ENCODE measurements at places on chromosomes 5 and 9.

GRCh38 chr9:33858423-33858822 is 41.5 kb downstream of the UBE2R2 start:
- no peak for DNase-seq

GRCh38 chr9:125375820-125376219 is 114.2 kb downstream of the GAPVD1 start:
- no peak for DNase-seq

DNA sequence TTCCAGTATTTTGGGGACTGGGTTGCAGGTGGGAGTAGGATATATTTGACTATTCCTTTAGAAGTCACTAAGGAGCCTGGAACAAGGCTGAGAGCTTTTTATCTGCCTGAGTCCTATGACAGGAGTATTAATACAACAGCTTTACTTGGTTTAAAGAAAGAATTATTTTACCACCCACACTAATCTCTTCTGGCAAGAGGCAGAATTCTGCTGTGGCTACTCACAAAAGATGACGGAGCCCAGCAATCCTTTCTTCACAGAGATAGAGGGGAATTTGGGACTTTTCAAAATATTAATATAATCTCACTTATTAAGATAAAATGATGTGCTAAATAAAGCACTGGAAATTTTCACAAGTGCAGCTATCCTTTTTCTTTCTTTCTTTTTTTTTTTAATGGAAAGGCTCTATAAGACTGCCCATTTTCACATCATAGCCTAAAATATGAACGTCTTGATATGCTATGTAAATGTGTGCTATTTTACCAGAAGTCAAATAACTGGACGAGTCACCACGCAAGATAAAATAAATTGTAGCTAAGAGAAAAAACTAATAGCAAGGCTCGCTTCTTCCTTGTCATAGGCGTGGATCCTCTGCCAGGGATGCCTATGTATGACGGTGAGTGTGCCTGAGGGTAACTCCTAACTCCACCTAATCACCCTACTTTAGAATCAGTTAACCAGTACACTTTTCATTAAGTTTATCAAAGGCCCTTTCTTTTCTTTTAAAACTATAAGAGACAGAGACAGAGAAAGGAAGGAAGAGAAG is 76.3 kb downstream of the ZNF608 start:
- DNase-seq, result no peak

- no peak for DNase-seq
Observed at GRCh38 chr5:125713109-125713805, 710.0 kb upstream of the GRAMD2B start.

- no peak for DNase-seq
Observed at GRCh38 chr5:98556712-98557111, 216.8 kb upstream of the RGMB start.

DNA sequence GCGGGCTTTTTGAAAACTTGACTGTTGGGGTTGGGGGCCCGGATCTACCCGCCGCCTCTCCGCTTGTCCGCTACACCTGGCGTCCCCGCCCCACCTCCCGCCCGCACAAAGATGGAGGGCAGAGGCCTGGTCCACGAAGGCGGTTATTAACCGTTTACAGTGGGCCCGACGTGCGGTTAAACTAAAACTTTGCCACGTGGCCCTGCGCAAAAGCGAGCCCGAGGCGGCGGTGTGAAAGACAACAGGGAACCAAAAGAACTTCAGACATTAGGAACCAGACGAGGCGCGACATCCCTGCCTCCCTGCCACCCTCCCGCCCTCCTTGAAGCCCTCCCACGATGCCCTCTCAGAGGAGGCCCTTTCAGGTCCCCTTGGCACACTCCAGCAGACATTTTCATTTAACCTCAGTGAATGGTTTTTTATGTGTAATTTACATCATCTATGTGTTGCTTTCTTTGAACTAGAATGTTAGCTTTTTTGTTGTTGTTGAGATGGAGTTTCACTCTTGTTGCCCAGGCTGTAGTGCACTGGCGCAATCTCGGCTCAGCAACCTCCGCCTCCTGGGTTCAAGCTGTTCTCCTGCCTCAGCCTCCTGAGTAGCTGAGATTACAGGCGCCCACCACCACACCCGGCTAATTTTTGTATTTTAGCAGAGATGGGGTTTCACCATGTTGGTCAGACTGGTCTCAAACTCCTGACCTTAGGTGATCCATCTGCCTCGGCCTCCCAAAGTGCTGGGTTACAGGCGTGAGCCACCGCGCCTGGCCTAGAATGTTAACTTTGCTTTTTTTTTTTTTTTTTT is 999 bp upstream of the HNRNPA0 start:
- DNase-seq, result no peak

- DNase-seq, result no peak
Observed at GRCh38 chr5:74864823-74865222, 1.4 kb downstream of the FAM169A start.

- no peak for DNase-seq
Observed at GRCh38 chr5:68730220-68730978, 363.4 kb upstream of the SLC30A5 start.

- DNase-seq, result no peak
Observed at GRCh38 chr5:76720988-76721569, 5.2 kb downstream of the F2R start.

GRCh38 chr9:81519816-81520495 is 169.4 kb downstream of the TLE1 start:
- DNase-seq, result no peak

GRCh38 chr9:85554349-85554748 is 187.4 kb downstream of the AGTPBP1 start:
- DNase-seq, result no peak

GRCh38 chr5:146032911-146033310 is 72.5 kb downstream of the PLAC8L1 start:
- DNase-seq, result no peak
